CD4-positive, alpha-beta T cell treated with Interferon gamma for 1 hour (primary cell): ENCODE measurements at places on chromosomes 6 and 20.

GRCh38 chr20:58433759-58434158 lies 44.7 kb downstream of the VAPB start:
- no peak for DNase-seq

DNA sequence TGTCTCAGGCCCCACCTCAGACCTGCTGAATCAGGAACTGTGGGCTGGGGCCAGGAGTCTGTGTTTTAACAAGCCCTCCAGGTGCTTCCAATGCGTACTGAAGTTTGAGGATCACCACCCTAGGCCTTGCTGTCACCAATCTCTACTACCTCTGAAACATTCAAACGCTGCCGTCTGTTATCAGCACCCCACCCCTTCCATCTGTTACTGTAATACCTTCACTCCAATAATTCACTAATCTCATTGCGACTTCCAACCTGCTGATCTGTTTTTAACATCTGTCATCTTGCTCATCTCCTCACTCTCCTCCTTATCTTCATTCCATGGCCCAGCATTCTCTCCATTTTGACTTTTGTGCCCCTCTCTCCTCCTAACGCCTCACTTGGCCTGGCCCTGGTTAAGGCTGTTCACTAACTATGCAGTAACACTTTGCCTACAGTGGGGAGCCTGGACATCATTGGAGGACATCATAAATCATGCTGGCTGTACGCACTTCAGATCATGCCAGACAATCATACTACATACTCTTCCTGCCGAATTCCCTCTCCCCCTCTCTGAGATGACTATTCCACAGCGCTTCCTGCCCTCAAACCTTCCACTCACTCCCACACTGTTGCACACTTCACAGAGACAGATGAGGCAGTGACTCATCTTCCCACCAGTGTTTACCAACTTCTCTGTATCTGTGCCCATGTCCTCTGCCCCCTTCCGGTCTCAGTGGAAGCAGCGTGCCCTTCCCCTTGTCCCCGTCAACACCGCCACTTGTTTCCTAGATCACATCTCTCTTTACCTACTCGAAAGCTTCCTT lies 3.0 kb upstream of the GUCA1B start:
- no peak for DNase-seq

DNA sequence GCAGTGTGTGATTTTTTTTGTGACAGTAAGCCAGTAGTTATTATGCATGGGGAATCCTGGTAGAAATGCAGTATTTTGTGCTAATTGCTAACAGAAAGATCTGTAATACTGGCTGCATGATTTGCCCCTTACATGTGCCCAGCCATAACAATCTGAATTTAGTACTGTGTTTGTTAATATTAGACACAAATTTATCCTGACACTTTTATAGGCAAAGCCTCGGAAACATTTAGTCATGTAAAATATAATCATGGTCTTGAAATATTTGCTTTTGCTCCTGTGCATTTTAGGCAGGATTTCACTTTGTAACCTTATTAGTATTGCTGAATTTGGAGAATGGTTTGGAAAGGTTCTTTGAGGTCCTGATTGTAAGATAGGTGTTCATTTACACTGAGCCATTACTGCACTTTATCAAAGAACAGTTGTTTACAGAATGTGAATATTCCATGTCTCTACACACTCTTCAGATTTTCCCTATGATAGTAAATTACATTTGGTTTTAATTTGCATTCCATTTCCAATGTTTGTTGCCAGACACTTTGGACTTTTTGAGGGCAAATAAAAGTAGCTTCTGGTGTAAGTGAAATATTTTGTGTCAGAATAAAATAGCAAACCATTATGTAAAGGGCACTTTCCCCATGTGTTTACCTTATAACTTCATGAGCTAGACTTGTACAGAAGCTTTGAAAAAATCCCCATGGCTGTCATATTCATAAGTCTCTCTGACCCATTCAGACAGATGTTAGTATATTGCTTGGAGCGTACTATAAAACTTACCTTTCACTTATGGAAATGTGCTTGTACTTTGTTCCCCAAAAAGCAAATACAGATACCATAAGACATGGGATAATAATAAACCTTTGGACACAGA lies 349.9 kb downstream of the ARHGAP18 start:
- no peak for DNase-seq

- DNase-seq, result no peak
Observed at GRCh38 chr6:80179695-80180094, 73.2 kb downstream of the BCKDHB start.

GRCh38 chr6:56604186-56604585 lies 38.5 kb downstream of the DST start:
- no peak for DNase-seq

DNA sequence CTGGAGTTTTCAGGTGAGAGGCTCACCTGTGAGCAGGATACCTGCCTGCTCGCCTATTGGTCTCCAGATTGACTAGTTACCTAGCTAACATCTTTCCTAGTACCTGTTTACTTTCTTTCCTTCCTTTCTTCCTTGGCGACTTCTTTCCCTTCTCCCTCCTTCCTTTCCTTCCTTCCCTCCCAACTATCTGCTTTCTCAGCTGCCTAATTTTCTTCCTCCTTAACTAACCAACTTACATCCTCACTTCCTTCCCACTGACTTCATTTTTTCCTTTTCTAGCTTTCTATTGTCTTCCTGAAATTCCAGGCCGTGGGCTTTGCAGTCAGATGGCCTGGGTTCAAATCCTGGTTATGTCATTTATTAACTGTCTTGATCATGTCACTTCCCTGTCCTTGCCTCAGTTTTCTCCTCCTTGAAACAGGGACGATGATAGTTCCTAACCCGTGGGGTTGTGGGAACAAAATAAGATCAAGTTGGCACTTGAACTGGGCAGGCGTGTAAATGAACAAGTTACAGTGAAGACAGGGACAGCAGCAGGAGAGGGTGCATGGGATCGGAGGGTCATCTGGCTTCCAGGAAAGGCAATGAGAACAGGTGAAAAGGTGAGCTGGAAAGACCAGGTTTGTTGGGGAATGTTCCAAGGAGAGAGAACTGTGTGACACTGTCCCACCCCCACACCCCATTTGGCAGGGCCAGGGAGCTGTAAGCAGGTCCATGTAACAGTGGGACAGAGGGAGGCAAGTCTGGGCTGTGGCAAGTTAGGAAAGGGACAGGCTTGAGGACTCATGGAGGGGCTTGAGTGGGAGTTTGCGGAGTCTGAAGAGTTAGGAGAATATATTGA lies 540 bp downstream of the SGK2 start:
- DNase-seq, result no peak

- no peak for DNase-seq
Observed at GRCh38 chr6:109693111-109693510, 2.0 kb downstream of the FIG4 start.
